ENCODE measurements at places on chromosomes 7 and 10.

- DNase-seq: no peak
These were observed 9.4 kb upstream of the KAT6B start for GRCh38 chr10:74816824-74817498.

DNA sequence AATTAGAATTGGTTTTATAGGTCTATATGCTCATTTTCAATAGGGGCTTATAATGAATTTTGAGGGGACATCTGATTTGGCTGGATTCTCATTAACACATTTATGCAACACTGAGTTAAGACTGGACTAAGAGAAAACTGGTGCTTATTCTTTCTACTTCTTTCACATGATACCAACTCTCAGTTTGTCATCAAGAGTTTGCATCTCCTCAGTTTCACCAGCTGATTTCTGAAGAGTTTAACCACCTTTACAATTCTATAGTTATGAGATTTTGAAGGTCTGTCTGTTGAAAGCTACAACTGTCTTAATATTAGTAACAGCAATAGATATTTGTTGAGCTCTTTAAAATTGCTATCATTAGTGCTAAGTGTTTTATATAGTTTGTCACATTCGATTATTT lies 867.0 kb upstream of the SORCS1 start:
- no peak for DNase-seq

DNA sequence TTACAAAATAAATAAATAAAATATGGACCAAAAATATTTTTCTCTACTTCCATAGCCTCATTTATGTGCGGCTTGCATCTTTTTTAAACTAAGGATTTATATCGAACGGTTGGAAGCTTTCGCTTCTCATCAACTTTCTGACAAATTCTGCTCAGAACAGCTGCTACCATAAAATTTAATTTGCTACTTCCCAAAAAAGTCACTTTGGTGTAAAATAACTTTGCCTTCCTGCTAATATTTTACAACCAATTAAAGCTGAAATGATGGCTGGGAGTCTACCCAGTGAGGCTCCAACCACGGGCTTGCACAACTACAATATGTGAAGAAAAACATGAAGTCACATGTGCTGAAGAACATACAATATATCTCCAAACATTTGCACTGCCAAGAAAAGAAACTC lies 253.1 kb upstream of the NEBL start:
- no peak for DNase-seq

- no peak for DNase-seq
These were observed 90.0 kb downstream of the CCDC71L start for GRCh38 chr7:106570948-106571418.

DNA sequence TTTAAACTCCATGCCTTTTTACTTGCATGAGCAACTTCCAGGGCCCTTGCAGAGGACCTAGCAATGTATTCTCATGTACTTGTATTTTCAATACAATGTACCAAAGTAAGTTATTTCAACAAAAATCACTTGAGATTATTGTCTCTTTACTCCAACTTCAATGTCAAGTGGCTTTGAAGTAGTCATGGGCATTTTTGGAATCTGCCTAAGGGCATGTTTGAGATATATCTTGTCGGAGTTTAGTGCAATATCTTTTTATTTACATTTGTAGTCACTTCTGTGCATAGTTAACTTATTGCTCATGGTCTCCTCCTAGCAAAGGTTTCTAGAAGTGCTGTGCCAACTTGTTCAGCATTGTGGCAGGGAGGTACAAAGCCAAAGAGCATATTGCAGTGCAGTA lies 508.7 kb upstream of the SEMA3D start:
- no peak for DNase-seq

DNA sequence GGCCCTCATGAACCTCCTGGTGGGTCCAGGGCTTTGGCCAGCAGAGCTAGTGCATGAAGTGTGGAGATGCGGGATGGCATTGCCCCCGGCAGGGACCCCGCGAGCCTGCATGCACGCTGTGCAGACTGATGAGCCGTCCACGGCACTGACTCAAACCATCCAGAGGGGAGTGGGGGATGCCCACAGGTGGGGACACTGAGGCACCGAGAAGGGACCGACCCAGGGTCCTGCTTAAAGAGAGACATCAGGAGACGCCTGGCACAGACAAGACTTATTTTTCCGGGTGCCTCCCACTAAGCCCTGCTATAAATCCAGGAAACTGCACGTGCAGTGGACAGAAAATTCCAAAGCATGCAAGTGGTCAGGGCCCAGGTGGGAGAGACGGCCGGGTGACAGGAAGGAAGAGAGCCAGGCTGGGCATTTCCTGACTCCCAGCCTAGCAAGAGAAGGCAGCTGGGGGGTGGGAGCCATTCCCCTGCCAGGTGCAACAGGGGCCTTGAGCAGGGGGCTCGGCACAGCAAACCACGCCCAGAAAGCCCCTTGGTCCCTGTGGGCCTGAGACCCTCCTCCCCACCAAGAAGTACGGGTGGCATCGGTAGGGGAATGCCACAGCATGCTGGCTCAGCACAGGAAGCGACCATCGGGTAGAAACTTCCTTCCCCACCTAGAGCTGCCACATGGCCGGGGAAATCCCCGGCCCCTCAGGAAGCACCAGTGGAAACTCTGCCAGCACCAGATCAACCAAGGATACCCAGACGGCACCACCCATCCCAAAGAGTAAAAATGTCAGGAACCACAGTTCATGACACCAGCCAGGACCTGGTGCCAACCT lies 91.5 kb downstream of the FOXL3 start:
- DNase-seq: no peak

DNA sequence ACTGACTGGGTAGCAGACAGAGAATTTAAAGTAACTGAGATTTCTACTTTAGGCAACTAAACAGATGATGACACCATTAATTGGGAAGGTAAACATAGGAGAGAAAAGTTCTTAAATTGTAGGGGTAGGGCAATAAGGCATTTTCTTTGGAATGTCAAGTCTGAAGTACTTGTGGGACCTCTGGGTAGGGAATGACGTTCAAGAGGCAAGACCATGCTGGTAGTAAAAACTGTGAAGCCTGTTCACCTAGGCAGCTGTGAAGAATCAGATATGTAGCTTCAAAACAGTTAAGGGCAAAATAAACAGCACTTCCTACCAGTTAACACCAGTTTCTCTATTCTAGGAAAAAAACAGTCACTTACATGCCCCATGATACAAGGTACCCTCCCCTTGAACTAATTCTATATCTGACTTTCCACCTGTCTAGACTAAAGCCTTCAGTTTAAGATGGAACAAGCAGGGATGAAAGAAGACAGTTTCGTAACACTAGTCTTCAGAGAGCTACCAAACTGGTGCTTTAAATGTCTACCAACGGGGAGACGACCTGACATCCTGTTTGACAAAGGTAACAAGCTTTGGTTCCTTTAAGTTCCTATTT lies 63.1 kb upstream of the KCNIP2 start:
- DNase-seq: no peak

GRCh38 chr7:108253275-108254044 lies 123.3 kb upstream of the LAMB4 start:
- DNase-seq: no peak

- no peak for DNase-seq
These were observed 13.2 kb upstream of the PRKCQ start for GRCh38 chr10:6593241-6593671.

- DNase-seq: no peak
These were observed 237.8 kb downstream of the KIAA1217 start for GRCh38 chr10:24446739-24447138.

GRCh38 chr7:16657656-16658279 lies 11.8 kb downstream of the BZW2 start:
- DNase-seq: no peak

DNA sequence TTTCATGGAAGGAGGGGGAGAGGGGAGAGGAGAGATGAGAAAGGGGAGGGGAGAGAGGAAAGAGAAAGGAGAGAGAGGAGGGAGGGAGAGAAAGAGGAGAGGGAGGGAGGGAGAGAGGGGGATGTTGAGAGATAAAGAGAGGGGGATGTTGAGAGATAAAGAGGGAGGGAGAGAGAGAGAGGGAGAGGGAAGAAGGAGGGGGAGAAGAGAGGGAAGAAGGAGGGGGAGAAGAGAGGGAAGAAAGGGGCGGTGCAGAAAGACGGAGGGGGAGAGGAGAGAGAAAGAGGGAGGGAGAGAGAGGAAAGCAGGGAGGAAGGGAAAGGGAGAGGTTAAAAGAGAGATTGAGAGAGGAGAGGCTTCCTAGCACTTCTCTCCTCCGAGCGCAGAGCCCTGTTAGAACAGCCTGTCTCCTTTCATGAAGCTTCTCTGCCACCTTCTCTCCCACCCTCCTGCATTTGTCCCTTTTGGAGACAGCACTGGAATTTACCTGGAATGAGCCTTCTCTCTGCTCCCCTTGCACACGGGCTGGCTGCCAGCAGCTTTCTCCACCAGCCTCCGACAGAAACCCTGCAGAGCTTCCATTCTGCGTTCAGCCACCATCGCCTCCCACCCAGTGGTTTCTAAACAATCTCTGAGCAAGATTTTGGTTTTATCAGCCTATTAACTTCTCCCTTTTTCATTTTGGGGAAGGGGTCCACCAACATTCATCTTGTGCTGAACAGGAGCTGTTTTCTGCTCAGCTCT lies 74.0 kb upstream of the CARD11 start:
- DNase-seq: peak; percentile 25

DNA sequence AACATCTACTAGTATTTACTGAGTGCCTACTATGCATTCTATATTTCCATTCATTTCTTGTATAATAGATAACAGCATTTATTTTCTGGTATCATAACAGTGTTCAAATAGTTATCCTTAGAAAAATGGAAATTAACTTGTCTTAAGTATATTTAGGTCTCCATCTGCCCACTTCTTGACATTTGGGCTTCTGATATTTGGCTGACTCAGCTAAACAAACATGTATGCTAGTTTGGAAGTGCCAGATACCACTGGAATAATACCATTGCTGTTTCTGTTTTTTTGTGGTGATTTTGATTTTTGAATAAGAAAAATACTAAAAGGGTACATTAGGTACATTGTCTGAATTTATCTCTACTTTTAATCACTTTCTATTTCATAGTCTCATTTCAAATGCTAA lies 169.2 kb downstream of the ST7 start:
- no peak for DNase-seq

- DNase-seq: no peak
These were observed 97.9 kb upstream of the KLF14 start for GRCh38 chr7:130831817-130832481.

- no peak for DNase-seq
These were observed 210.1 kb upstream of the STK17A start for GRCh38 chr7:43372676-43373355.

- no peak for DNase-seq
These were observed 139.3 kb upstream of the KLF6 start for GRCh38 chr10:3924344-3924743.

DNA sequence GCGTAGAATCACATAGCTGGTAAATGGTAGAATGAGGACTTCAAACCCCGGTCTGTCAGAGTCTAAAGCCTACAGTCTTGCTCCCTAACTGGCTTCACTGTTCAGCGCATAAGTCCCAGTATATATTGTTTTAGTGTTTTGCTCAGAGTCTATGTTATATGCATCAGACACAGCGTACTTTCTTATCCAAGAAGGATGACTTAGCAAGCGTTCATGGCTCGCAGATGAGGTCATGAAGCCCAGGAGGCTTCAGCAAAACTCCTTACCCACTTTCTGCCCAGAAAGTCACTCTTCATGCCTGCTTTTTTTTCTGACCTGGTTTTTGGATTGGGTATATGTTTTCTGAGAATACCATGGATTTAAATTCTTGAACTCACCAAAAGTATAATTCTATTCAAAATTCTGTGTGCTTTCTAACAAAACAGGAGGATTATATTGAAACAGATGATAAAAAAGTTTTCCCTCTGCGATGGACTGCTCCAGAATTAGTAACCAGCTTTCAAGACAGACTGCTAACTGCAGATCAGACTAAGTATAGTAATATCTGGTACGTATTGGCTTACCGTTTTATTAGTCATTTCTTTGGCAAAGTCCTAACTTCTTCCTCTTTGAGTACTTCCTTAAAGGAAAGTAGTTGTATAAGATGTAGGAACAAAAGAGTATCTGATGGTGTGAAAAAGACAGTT lies 24.6 kb upstream of the BHLHA15 start:
- DNase-seq: no peak

GRCh38 chr10:14325325-14325955 lies 5.3 kb downstream of the FRMD4A start:
- DNase-seq: no peak

GRCh38 chr7:30926313-30926712 lies 14.7 kb downstream of the AQP1 start:
- no peak for DNase-seq

- DNase-seq: no peak
These were observed 516.5 kb upstream of the KLF6 start for GRCh38 chr10:4301291-4302045.

- no peak for DNase-seq
These were observed 33.0 kb downstream of the TPST1 start for GRCh38 chr7:66237906-66238772.
